ENCODE measurements at places on chromosomes 2 and 18.

DNA sequence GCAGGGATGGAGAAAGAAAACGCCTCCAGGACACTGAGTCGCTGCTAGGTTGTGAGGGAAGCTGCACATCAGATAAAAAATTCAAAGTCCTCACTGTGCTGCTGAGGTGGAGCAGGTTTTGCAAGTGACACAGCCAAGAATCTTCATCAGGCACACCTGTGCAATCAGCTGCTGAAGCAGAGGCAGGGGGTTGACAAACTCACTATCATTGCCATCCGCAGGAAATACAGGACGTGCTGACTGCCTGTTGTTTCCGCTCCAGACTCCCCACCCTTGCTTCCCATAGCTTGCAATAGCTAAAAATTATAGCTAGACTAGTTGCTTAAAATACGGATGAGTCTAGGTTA is 147.8 kb upstream of the FHL2 start:
- DNase-seq: no peak

GRCh38 chr18:45069546-45069945 is 388.9 kb downstream of the SETBP1 start:
- no peak for DNase-seq

DNA sequence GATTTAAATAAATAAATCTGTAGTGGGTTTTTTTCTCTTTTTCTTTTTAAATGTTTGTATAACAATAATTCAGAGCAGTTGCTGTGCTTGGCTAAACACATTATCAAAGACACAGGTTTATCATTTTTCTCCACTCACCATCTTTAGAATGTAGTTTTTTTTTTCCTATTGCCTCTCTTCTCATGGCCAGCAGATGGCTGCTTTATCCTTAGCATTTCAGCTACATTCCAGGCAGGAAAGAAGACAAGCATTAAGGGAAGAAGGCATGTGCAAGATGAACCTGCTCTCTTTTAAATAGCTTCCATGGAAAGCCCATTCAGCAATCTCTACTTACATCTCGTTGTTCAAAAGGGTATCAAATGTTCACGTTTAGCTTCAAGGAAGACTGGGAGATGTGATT is 42.6 kb downstream of the ARHGAP15 start:
- no peak for DNase-seq

GRCh38 chr2:50006327-50006726 is 852.0 kb upstream of the FSHR start:
- DNase-seq: no peak

All from stimulated activated CD4-positive, alpha-beta T cell treated with anti-CD3 and anti-CD28 coated beads, TNF-alpha, amount 100 ng/mL, for 24 hours (primary cell).